ENCODE measurements at places on chromosomes 11 and 22. TPM values are rescaled to one million over a fixed set of nuclear protein-coding genes. Genes with fewer than 3 reads are reported as not detected.

SCGB1A1 gene
- not detected for total RNA-seq

PDGFB gene
- total RNA-seq, result 0.33 TPM

FIBIN gene
- 28.8 TPM for total RNA-seq

PANX3 gene
- total RNA-seq, result not detected

MAPK8IP2 gene
- total RNA-seq, result 0.07 TPM

TIGD3 gene
- 0.07 TPM for total RNA-seq

FXYD6 gene
- 0.10 TPM for total RNA-seq

KIRREL3 gene
- 4.6 TPM for total RNA-seq

TBX10 gene
- total RNA-seq, result not detected

ASCL2 gene
- total RNA-seq, result not detected

RTL10 gene
- total RNA-seq, result 13.3 TPM

NLRP14 gene
- 0.07 TPM for total RNA-seq

TRIM51 gene
- total RNA-seq, result not detected

CLDN5 gene
- 0.86 TPM for total RNA-seq

NFAM1 gene
- total RNA-seq, result 0.07 TPM

LRRC32 gene
- 45.1 TPM for total RNA-seq

GAL gene
- 0.13 TPM for total RNA-seq

NF2 gene
- total RNA-seq, result 65.8 TPM

GVQW3 gene
- 1.4 TPM for total RNA-seq

CST6 gene
- 2.9 TPM for total RNA-seq

APOA4 gene
- not detected for total RNA-seq

GRK3 gene
- total RNA-seq, result 1.2 TPM

DEUP1 gene
- total RNA-seq, result not detected

KCNJ1 gene
- not detected for total RNA-seq

SEPTIN3 gene
- total RNA-seq, result 0.30 TPM

OR5A1 gene
- total RNA-seq, result not detected

MRGPRE gene
- 0.20 TPM for total RNA-seq

CHRNA10 gene
- 1.1 TPM for total RNA-seq

MUC2 gene
- not detected for total RNA-seq

CPT1A gene
- 65.2 TPM for total RNA-seq

POU2AF3 gene
- not detected for total RNA-seq

ESAM gene
- total RNA-seq, result 2.9 TPM

SOX6 gene
- 2.5 TPM for total RNA-seq

CYB5R2 gene
- 4.3 TPM for total RNA-seq

PHOX2A gene
- not detected for total RNA-seq

ZW10 gene
- 19.0 TPM for total RNA-seq

MGAT3 gene
- 1.3 TPM for total RNA-seq

RIMBP3C gene
- not detected for total RNA-seq

FOLH1 gene
- not detected for total RNA-seq
